ENCODE measurements at places on chromosomes 11 and 22.

DNA sequence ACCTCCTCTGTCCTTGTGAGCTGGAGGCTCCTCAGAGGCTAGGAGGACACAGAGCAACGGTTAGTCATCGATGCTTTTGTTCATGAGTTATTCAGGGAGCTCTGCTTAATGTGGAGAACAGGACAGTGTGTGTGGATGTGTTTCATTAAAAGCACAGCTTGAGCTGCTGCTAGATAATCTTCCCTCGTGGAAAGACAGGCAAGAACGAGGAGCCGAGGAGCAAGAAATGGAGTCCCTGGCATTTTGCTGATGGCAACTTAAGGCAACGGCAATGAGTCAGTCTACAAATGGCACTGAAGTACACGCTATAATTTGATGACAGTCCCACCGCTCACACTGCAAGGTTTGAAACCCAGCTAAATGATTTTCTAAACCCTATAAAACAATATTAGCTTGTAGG, 106.2 kb downstream of the IGLL1 start:
- no peak for DNase-seq

- DNase-seq = no peak
These were observed 64.3 kb upstream of the CHRM4 start for GRCh38 chr11:46455834-46456233.

DNA sequence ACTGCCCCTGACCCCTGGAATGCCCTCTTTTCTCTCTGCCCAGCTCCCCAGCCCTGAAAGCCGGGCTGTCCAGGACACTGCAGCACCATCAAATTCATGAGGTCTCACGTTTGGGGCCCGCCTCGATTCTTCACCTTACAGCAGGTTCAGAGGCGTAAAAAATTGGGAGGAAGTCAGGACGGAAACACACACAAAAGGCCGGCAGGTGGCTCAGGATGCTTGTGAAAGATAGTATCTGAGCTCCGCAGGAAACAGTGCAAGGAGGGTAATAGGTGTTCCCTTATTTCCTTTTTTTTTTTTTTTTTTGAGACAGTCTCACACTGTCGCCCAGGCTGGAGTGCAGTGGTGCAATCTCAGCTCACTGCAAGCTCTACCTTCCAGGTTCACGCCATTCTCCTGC, 4.1 kb downstream of the RFPL2 start:
- DNase-seq = no peak

GRCh38 chr11:45155058-45155551, 8.7 kb downstream of the PRDM11 start:
- DNase-seq = no peak

DNA sequence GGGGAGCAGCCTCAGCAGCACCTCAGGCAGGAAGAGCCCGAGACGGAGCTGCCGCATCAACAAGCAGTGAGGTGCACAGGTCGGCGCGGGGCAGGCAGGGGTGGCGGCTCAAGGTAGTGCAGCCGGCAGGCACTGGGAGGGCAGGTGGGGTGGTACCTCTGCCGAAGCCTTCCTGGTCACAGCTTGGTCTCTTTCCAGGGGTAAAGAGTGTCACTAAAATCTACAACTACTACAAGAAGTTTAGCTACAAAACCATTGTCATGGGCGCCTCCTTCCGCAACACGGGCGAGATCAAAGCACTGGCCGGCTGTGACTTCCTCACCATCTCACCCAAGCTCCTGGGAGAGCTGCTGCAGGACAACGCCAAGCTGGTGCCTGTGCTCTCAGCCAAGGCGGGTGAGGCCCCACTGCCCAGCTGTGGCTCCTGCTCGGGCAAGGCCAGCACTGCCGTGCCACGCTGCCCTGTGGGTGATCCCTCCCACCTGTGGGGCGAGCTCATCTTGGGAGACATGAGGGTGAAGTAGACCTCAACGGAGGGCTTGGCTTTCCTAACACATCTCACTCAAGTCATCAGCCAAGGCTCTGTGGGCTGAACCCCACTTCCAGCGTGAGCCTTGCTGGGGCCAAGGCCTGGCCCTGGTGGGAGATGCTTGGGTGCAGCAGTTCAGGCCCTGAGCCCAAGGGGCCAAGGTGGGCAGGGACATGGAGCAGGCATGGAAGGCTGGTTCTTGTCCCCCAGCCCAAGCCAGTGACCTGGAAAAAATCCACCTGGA, 13.6 kb downstream of the GATD1 start:
- no peak for DNase-seq

- DNase-seq = no peak
These were observed 7.9 kb upstream of the TRIM68 start for GRCh38 chr11:4615856-4616444.

DNA sequence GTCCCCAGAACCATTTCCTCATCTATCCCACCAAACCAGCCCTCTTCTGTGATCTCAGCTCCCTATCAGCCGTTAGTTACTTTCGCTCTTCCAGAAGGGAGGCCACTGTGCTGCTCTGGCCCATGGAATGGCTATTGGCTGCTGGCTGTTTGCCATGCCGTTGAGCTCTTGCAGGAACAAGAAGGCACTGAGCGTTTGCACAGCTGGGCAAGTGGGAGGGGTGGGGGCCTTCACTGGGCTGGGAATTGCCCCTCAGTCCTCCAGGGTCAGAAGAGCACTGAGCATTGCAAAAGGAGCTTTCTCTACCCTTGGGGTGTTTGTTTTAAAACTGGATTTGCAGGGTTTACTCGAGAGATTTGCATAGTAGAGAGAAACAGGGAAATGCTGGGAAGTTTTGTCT, 129.0 kb upstream of the PARVA start:
- DNase-seq = peak; percentile 88

- no peak for DNase-seq
These were observed 30.4 kb downstream of the SEZ6L start for GRCh38 chr22:26199665-26200064.

GRCh38 chr11:100820621-100821020, 133.5 kb downstream of the ARHGAP42 start:
- no peak for DNase-seq

DNA sequence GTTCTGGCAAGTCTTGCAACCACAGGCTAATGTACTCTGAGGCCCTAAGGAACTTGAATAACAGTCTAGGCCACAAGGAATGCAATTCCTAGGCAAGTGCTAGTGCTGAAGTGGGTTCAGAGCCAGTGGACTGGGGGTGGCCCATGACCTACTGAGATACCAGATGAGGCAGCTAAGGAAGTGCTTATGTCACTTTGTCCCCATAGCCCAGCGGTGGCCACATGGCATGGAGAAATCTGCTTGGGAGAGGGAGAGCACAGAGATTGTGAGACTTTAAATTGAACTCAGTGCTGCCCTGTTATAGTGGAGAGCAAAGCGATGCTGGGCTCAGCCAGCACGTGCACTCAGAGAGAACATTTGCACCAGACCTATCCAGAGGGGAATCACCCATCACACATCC, 629.5 kb downstream of the JRKL start:
- DNase-seq = no peak

GRCh38 chr11:104105155-104105554, 58.8 kb downstream of the PDGFD start:
- DNase-seq = no peak

DNA sequence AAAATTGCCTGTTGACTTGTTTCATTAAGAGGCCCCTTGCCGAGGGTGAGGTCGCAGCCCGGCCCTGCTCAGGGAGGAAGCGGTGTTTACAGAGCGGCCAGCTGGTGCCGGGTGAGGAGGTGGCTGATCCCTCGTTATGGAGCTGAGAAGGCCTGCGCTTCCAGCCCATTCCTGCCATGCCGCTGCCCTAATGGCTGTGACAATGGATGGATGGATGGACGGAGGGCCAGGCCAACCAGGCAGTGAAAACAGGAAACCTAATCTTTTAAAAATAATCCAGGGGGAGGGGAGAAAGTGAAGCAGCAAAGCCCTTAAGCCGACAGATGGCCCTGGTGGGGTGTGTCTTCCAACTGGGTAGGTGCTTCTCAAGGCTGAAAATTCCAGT, 38.5 kb downstream of the BCR start:
- DNase-seq = peak; percentile 57

All from PC-9 (cell line).